ENCODE measurements at places on chromosomes 1 and 21.

GRCh38 chr21:14581902-14582457 lies 35.9 kb upstream of the SAMSN1 start:
- DNase-seq, result no peak

- no peak for DNase-seq
These were observed 30.0 kb upstream of the HMCN1 start for GRCh38 chr1:185704181-185704580.

DNA sequence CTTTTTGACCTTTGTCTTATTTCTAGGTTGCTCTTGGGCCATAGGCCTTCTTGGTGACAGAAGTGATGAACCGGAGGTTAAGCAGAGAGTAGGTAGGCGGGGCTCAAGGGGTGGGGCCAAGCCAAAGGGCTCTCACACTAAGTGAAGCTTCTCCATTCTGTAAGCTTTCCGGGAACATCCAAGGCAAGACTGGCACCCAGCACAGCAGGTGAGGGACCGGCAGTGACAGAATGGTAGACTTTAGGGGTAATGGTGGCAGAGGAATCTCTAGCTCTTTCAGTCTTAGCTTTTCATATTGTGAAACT lies at the start of gene TNFAIP8L2:
Gene TNFAIP8L2, plus strand, starts transcription at position 135 of the 305 bp plus-strand sequence. CDS start 2,049 bp downstream, outside the sequence.
- DNase-seq, result peak; percentile 48

DNA sequence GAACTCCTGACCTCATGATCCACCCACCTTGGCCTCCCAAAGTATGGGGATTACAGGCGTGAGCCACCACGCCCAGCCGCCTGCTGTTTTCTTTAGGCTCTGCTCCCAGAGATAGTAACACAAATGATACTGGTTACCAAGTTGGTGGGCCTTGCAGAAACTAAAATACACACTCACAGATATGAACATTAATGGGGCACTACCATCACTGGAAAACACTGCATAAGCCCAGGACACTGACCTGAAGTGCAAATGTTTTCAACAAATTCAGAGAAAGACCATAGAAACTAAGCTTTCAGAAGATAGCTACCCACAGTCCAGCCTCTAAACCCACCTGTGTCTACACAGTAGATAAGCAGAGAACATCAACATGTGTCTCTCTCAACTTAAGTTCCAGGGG lies 180.5 kb downstream of the FCRL5 start:
- DNase-seq, result no peak

DNA sequence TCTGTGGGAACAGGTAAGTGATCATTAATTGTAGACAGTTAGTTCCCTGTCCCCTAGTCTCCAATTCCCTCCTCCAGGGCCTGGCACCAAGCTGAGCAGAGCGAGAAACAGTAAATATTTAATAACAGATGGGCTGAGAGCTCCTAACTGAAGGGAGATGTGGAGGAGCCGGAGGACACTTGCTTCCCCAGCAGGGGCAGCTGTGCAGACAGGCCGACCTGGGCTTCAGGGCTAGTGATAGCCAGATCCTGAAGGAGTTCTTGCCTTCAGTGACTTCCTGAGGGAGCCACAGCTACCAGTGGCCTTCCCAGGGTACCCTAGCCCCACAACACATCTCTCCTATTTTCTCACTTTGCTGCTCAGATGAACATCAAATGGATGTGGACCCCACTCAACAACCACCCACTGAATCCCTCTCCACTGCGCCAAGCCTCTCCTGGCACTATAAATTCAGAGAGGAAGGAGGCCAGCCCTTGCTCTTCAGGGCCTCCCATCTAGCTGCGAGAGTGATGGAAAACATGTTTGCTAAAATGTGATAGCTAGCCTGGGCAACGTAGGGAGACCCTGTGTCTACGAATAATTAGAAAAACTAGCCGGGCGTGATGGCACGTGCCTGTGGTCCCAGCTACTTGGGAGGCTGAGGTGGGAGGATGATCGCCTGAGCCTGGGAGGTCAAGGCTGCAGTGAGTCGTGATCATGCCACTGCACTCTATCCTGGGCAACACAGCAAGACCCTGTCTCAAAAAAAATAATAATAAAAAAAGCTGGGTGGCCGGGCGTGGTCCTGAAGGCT lies 26.9 kb upstream of the SYNC start:
- DNase-seq, result no peak

GRCh38 chr1:231232870-231233734 lies 7.9 kb upstream of the GNPAT start:
- no peak for DNase-seq

DNA sequence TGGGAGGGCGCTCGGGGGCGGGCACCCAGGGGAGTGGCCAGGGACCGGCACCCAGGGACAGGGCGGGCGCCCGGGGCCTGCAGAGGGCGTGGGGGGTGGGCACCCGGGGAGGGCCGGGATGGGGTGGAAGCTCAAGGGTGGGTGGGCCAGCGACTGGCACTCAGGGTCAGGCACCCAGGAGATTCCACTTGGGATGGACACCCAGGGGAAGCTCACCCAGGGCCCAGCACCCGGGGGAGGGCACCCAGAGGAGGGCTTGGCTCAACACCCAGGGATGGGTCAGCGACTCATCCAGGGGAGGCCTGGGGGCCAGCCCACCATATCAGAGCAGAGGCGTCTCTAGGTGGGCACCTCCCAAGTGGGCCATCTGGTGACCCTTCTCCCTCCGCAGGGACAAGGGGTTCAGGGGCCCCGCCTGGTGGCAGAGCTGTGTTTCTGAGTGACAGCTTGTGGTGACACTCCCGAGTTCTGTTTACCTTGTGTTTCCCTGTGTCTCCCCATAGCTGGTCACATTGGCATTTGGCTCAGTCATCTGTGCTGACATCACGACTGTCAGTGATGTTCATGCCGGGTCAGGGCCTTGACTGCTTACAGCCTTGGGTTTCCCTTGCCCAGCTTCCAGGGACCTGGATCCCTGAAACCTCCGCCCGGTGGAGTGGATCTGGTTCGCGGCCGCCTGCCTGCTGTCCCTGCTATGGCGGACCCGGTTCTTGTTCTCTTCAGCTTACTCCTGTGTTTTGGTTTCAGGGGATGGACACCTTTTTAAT lies 749 bp downstream of the IBA57 start:
- no peak for DNase-seq

DNA sequence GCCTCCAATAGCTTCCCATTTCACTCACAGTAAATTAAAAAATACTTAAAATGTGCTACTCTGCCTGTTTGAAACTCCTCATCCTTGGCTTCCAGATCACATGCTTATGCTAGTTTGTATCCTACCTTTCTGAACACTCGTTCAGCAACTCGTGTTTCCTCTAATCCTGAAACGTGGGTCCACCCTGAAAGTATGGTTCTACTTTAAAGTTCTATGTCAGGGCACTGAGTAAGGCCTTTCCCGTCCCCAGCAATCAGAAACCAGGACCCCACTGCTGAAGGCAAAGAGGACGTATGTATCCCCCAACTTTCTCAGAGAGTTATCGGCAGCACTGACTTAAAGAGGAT lies 419 bp upstream of the TSEN15 start:
- DNase-seq, result no peak

DNA sequence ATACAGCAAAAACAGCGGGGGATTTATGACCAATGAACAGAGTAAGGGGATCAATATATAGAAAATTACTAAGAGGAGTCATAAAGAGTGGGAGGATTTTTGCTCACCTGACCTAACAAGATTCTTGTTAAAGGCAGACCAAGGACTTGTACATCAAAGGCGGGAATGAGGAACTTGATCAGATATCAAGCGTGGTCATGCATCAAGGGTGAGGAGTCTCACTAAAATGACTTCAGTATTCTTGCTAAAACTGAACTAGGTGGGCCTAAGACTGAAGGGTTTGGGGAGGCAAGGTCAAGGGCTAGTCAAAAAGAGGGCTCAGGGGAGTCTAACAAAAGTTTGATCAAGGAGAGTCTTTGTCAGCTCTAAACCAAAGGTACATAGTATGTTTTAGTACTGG lies 2.1 kb downstream of the MOV10 start:
- no peak for DNase-seq

Data from stimulated activated CD4-positive, alpha-beta T cell treated with anti-CD3 and anti-CD28 coated beads, Interleukin-15, amount 100 ng/mL, for 1 hour (primary cell).